ENCODE measurements at places on chromosomes 4 and X. TPM values are rescaled to one million over a fixed set of nuclear protein-coding genes. Genes with fewer than 3 reads are reported as not detected.

GRCh38 chr4:86895692-86896488 lies 3.7 kb upstream of the C4orf36 start:
- peak; percentile 63 for DNase-seq

GRCh38 chr4:4858527-4859324 lies 739 bp upstream of the MSX1 start:
- no peak for DNase-seq

Gene PCDH11X
- 8.3 TPM for total RNA-seq

GRCh38 chr4:79014230-79014629 lies 75.0 kb upstream of the PAQR3 start:
- DNase-seq = no peak

DNA sequence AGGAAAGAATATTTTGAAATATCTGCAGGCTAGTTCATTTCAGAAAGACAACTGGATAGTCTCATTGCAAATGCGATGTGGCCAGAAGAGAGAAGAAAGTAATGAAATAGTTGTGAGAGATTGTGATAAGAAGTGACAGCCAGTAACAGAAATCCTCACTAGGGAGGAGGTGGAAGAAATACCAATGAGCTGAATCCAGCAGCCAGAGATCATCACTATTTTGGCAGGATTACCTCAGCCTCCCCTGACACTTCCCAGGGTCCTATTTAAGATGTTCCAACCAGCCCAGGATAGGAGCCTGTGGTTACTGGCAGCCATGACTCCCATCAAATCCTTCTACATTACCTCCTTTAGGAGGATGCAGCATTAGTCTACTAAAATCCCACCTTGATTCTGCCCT lies 76.7 kb upstream of the ARHGAP24 start:
- no peak for DNase-seq

Gene SPATA4
- not detected for total RNA-seq

GRCh38 chr4:105979506-105979905 lies 84.2 kb downstream of the NPNT start:
- DNase-seq = no peak

Gene FGF2
- total RNA-seq = 51.4 TPM

DNA sequence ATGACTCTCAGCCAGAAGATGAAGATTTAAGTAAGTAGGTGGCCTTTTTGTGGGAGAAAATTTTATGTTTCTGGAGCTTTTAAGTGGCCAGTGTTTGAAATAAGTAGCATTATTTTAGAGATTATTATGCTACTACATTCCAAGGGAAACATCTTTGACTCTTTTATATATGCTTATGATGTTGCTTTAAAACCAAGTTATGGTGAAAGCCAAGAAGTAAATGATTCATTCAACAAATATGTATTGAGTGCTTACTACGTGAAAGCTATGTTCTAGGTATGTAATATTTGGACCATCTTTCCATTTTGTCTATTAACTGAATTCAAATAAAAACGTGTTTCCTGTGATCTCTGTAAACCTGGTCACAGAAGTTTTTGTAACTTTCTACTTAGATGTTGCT lies 58.3 kb downstream of the ZFX start:
- no peak for DNase-seq

GRCh38 chr4:178198691-178199090 lies 756.5 kb upstream of the AGA start:
- DNase-seq = no peak

- no peak for DNase-seq
Observed at GRCh38 chr4:171719691-171720090, 93.5 kb upstream of the GALNTL6 start.

GRCh38 chr4:176638992-176639391 lies 153.7 kb downstream of the VEGFC start:
- no peak for DNase-seq

Gene TENM3
- total RNA-seq = 13.8 TPM

Gene RBM46
- not detected for total RNA-seq

DNA sequence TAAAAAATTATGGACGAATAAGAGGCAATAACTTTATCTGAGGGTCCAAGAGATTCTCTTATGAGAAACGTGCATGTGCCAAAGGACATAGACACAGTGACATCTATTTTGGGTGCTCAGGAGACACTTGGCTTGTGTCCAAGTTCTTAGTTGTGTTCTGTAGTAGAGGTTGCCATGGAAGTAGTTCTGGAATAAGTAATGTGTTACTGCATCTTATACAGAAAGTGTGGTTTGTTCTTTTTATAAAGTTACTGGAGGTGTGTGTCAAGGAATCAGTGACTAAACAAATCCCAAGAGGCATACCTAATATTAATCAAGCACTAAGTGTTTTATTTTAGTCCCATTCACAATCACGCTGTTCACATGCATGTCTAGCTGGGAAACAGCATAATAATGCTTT lies 305.7 kb downstream of the ARHGAP24 start:
- no peak for DNase-seq

Gene HMGN5
- total RNA-seq = 5.1 TPM

- no peak for DNase-seq
Observed at GRCh38 chrX:49947781-49948180, 25.4 kb downstream of the CLCN5 start.

GRCh38 chr4:156568484-156568883 lies 403.1 kb downstream of the PDGFC start:
- DNase-seq = no peak

- peak; percentile 22 for DNase-seq
Observed at GRCh38 chr4:169115897-169116254, 105.8 kb upstream of the CBR4 start.

DNA sequence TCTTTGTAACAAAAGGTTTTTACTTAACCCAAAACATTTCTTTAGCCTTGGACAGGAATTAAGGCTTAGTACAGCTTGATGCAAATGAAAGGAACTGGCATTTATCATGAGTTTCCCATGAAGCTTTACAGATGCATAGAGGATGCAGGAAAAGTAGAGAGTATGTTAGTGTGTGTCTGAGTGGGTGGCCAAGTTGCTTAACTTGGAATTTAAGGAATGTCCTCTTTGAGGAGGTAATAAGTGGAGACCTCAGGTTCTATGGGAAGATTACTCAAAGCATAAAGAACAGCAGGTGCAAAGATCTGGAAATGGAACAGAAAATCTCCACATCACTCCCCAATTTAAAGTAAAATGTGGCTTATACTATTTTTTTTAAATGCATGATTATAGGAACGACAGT lies 457.9 kb downstream of the KCNIP4 start:
- no peak for DNase-seq

- DNase-seq = no peak
Observed at GRCh38 chr4:16772366-16772850, 126.0 kb downstream of the LDB2 start.

Gene TMPRSS11F
- total RNA-seq = not detected

GRCh38 chr4:71692198-71692597 lies 91.7 kb downstream of the GC start:
- no peak for DNase-seq

GRCh38 chrX:137565921-137566745 lies at the start of gene ZIC3:
Gene ZIC3 (plus strand): TSS chrX:137566127. CDS start chrX:137566692, 565 bp downstream.
- DNase-seq = peak; percentile 29

GRCh38 chrX:41472231-41472815 lies 25.2 kb downstream of the NYX start:
- no peak for DNase-seq

Gene STATH
- total RNA-seq = not detected

All from NCI-H460 (cell line).